NCI-H510A treated with DMSO at 0.1 percent for 48 hours (cell line): ENCODE measurements at places on chromosomes 2 and 18.

DNA sequence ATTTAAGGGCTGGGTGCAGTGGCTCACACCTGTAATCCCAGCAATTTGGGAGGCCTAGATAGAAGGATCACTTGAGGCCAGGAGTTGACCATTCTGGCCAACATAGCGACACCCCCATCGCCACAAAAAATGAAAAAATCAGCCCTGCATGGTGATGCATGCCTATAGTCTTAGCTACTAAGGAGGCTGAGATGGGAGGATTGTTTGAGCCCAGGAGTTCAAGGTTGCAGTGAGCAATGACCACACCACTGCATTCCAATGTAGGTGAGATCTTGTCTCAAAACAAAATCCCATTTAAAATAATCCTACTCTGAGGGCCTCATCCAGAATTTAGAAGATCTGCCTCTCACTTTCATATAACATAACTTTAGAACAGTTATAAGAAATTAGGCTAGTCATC, 2.7 kb upstream of the SERTAD2 start:
- no peak for DNase-seq

DNA sequence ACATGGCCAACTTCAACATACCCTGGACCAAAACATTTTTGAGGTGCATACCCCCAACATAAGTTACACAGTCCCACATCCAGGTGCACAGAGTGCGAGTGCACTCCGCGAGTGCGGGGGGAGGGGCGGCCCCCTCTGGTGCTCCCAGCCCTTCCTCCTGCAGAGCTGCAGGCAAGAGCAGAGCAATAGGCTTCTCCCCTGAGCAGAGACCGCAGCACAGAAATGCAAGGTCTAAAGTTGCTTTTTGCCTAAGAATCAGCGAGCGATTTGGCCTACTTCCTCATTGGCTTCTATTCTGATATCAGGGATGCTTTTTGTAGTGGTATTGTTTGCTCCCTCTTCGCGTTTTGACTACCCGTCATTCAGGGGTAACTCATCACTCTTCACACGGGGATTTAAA, 40.6 kb downstream of the BOLA3 start:
- no peak for DNase-seq

DNA sequence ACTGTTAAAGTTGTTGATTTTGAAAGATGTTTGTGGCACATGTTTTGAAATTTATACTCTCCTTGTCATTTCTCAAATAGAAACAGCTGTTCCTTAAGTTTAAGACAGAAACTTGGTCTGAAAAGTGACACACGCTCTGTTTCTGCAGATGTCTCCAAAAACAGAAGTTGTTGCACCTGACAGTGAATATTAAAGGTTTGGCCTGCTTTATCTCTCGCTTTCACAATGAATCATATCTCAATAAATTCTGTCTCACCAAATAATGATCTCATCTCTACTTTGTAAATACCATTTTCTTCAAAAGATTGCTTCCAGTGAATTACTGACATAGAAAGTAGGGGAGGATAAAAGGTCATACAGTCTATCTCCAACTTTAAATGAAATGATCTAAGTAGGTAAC, 294.9 kb upstream of the SYT4 start:
- no peak for DNase-seq

GRCh38 chr2:133843091-133843490, 274.8 kb upstream of the NCKAP5 start:
- no peak for DNase-seq
